ENCODE measurements at places on chromosomes 6 and 20. TPM values are rescaled to one million over a fixed set of nuclear protein-coding genes. Genes with fewer than 3 reads are reported as not detected.

The SLA2 gene
- total RNA-seq = not detected

The C2 gene
- total RNA-seq = 0.17 TPM

The HLA-G gene
- not detected for total RNA-seq

The PSORS1C2 gene
- total RNA-seq = not detected

The CENPQ gene
- total RNA-seq = 1.8 TPM

The TXLNB gene
- total RNA-seq = 0.95 TPM

The ASIP gene
- not detected for total RNA-seq
